Trophoblast cell (in vitro differentiated cells and primary cell): ENCODE measurements at places on chromosomes 1 and 21.

DNA sequence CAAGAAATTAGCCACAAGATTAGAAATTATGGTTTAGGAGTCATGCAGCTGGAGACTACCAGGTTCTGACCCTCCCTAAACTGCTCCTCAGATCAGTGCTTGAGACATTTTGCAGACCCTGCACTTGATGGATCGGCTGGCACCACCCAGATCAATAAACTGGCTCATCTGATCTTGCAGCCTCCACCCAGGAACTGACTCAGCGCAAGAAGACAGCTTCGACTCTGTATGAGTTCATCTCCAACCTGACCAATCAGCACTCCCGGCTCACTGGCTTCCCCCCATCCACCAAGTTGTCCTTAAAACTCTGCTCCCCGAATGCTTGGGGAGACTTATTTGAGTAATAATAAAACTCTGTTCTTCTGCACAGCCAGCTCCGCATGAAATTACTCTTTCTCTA lies 40.0 kb downstream of the L1TD1 start:
- no peaks in the 10 kb centered on the region for H3K36me3 ChIP-seq
- no peak overlapping the region for H3K4me3 ChIP-seq
- H3K27me3 ChIP-seq, result no peaks in the 10 kb centered on the region

DNA sequence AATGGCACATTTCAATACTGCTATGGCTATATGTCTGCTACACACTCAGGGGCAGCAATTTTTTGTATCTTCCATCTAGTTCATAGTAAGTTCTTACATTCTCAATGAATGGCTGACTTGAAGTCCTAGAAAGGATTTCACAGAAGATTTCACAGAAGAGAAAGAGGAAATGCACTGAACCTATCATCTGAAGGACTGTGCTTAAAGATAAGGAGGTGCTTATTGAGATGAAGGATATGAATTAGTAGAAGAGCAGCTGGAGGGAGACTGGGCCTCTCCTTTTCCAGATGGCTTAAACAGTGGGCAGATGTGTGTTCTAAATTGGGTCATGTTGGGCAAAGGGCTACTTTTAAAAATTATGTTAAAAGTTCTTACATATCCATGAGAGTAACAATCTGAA lies 14.6 kb downstream of the ADAR start:
- H3K4me1 ChIP-seq, result no peaks in the 10 kb centered on the region
- no peak overlapping the region for H3K27ac ChIP-seq
- no peaks in the 10 kb centered on the region for H3K27me3 ChIP-seq
- H3K36me3 ChIP-seq, result peaks cover 76% of the 10 kb centered on the region
- DNase-seq, result no peak

GRCh38 chr1:229070168-229070567 lies 200.7 kb upstream of the RAB4A start:
- H3K4me1 ChIP-seq, result peaks cover 2% of the 10 kb centered on the region
- H3K27me3 ChIP-seq, result no peaks in the 10 kb centered on the region
- H3K4me3 ChIP-seq, result no peak overlapping the region
- no peak overlapping the region for H3K27ac ChIP-seq

DNA sequence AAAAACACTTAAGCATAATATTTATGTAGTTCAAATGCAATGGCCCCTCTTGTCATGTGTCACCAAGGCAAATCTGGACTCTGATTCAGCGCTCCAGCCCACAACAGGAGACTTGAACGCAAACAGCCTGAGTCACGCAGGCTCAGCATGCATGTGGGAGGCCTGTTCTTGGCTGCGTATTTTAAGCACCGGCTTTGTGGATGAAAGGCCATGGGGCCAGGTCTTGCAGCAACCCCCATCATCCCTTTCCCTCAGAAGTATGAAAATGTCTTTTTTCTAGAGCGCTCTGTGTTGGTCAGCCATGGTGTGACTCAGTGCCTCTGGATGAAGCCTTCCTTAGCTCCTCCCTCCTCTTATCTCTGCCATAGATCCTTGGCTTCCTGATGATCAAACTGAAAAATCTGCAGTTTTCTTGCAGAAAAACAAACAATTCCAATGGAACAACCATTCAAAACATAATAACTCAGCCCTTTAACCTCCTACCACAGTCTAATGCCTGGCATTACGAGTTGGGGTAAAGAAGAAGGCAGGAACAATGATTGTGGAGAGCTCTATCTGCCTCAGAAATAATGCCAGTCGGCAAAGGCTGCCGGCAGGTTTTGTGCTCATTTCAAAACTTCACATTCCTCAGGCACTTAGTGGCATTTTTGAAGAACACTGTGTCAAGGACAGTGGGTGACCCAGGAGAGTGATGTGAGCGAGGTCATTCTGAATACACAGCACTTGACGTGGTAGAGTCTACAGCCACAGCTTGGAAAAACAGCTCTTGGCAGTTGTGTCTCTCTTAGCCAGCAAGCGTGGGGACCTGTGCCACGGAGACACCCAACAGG lies 167.5 kb downstream of the CLIC6 start:
- no peak overlapping the region for H3K4me3 ChIP-seq
- H3K27ac ChIP-seq, result peak overlapping the region; percentile 67
- H3K27me3 ChIP-seq, result no peaks in the 10 kb centered on the region
- H3K36me3 ChIP-seq, result peaks cover 41% of the 10 kb centered on the region
- DNase-seq, result peak; percentile 99
- peaks cover 7% of the 10 kb centered on the region for H3K4me1 ChIP-seq

DNA sequence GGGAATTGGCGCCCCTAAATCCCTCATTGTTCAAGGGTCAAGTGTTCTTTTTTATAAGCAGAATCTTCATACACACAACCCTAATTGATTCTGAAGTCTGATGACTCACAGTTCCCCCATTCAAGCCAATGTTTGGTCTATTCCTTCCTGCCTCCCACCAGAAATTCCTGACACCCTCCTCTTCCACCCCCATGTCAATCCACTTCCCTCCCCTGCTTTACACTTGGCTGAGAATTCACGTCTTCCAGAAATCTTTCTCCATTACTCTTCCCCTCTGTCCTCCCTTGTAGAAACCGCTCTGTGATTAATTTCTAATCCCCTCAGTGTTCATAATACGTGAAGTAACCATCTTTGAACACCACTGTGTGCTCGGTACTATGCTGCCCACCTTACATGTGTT lies 76.2 kb upstream of the CD34 start:
- H3K4me1 ChIP-seq, result no peaks in the 10 kb centered on the region
- H3K27ac ChIP-seq, result no peak overlapping the region
- H3K27me3 ChIP-seq, result no peaks in the 10 kb centered on the region
- no peak for DNase-seq
- no peak overlapping the region for H3K4me3 ChIP-seq
- H3K36me3 ChIP-seq, result no peaks in the 10 kb centered on the region

DNA sequence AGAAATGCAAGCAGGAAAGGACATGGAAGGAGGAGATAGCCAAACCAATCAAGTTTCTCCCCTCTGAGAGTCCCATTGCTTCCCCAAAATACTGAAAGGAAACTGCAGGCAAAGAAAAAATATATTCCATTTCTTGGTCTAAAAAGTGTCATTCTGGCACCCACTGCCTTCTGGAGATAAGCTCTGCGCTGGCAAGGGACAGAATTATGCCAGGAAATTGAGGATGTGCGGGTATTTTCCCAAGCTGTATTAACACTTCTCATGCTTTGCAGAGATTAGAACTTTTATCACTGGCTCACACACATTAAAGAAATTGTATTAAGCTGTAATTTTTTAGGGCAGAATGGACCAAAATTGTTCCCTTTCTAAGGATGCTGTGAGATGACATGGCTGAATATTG lies 381.2 kb upstream of the DUSP10 start:
- no peaks in the 10 kb centered on the region for H3K4me1 ChIP-seq
- H3K36me3 ChIP-seq, result no peaks in the 10 kb centered on the region
- no peaks in the 10 kb centered on the region for H3K27me3 ChIP-seq
- no peak overlapping the region for H3K4me3 ChIP-seq

- H3K4me1 ChIP-seq, result no peaks in the 10 kb centered on the region
- H3K27ac ChIP-seq, result no peak overlapping the region
- no peak for DNase-seq
- no peak overlapping the region for H3K4me3 ChIP-seq
- no peaks in the 10 kb centered on the region for H3K27me3 ChIP-seq
These were observed 149.8 kb upstream of the ZNHIT6 start for GRCh38 chr1:85857991-85858390.
